ENCODE measurements at places on chromosomes 6 and 20. TPM values are rescaled to one million over a fixed set of nuclear protein-coding genes. Genes with fewer than 3 reads are reported as not detected.

Gene NKAPL
- total RNA-seq: 1.3 TPM

Gene ZSCAN26
- total RNA-seq: 11.9 TPM

Gene RPS21
- 3,644 TPM for total RNA-seq

Gene PACSIN1
- not detected for total RNA-seq

Gene C6orf89
- 25.7 TPM for total RNA-seq

Gene MBOAT1
- total RNA-seq: 7.0 TPM

Gene RIMS4
- total RNA-seq: not detected

Gene EDN1
- total RNA-seq: 0.15 TPM

Gene VPS52
- 29.3 TPM for total RNA-seq

Gene MYLK2
- total RNA-seq: 0.30 TPM

Gene GLP1R
- not detected for total RNA-seq

Gene VSTM2L
- total RNA-seq: 1.5 TPM

Gene POU5F1
- not detected for total RNA-seq

Gene TTK
- 43.0 TPM for total RNA-seq

Gene SLC2A10
- 21.4 TPM for total RNA-seq

Gene PCIF1
- total RNA-seq: 22.7 TPM

Gene HDGFL1
- total RNA-seq: not detected

Gene C6orf58
- not detected for total RNA-seq

Gene GABRR1
- total RNA-seq: not detected

Gene CST2
- not detected for total RNA-seq

Gene MEP1A
- total RNA-seq: not detected

Gene APOM
- 3.6 TPM for total RNA-seq

Gene CALHM4
- total RNA-seq: not detected

Gene FUT9
- not detected for total RNA-seq

Gene MCHR2
- not detected for total RNA-seq

Gene PPP1R16B
- not detected for total RNA-seq

Gene OLIG3
- not detected for total RNA-seq

Gene SCRT2
- total RNA-seq: not detected

Gene ELOVL2
- total RNA-seq: under 0.01 TPM

Gene ASIP
- total RNA-seq: not detected

Gene FKBP1A
- 111 TPM for total RNA-seq

Gene PRPH2
- total RNA-seq: 1.7 TPM

Gene IMPG1
- total RNA-seq: not detected

Gene NINL
- 6.9 TPM for total RNA-seq

Gene CCN5
- 3.4 TPM for total RNA-seq

Gene ZBTB22
- 15.6 TPM for total RNA-seq

Gene TFAP2A
- not detected for total RNA-seq

Gene SRSF6
- total RNA-seq: 49.8 TPM

Gene C20orf96
- total RNA-seq: 2.8 TPM

Gene RNF182
- 3.9 TPM for total RNA-seq

Gene PTPN1
- 41.5 TPM for total RNA-seq

Gene PSORS1C1
- total RNA-seq: 0.15 TPM

Gene ERGIC3
- total RNA-seq: 189 TPM

Gene SLC22A1
- under 0.01 TPM for total RNA-seq

Gene BNIP5
- total RNA-seq: not detected

Gene KCNS1
- total RNA-seq: 0.30 TPM

Gene C20orf202
- total RNA-seq: not detected

Gene ECT2L
- total RNA-seq: not detected

Gene COL20A1
- total RNA-seq: not detected

Gene MUCL3
- total RNA-seq: not detected

Gene TNXB
- 0.17 TPM for total RNA-seq

Gene ADGRF1
- total RNA-seq: not detected

Gene TREML2
- total RNA-seq: not detected

Gene OR2H2
- not detected for total RNA-seq

Data from bronchus fibroblast of lung (primary cell).